ENCODE measurements at places on chromosomes 6 and 20.

GRCh38 chr6:145286916-145287315 is 448.4 kb downstream of the EPM2A start:
- DNase-seq = no peak

- no peak for DNase-seq
Observed at GRCh38 chr6:16933961-16934360, 167.9 kb upstream of the STMND1 start.

DNA sequence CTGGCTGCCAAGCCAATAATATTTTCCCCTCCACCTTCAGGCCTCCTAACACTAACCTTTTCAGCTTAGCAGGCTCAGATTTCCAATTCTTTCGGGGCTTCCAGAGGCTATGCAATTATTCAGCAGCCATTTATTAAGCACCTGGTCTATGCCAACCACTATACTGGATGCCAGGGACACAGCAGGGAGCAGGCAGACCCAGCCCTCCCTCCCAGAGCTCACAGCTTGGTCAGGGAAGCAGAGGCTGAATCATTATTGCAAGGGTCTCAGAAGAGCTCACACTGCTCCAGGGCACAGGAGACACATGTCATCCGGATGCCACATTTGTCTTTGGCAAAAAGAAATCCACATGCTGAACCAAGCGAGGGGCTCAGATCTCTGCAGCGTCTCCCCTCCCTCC is 1.3 kb downstream of the BPIFB1 start:
- no peak for DNase-seq

DNA sequence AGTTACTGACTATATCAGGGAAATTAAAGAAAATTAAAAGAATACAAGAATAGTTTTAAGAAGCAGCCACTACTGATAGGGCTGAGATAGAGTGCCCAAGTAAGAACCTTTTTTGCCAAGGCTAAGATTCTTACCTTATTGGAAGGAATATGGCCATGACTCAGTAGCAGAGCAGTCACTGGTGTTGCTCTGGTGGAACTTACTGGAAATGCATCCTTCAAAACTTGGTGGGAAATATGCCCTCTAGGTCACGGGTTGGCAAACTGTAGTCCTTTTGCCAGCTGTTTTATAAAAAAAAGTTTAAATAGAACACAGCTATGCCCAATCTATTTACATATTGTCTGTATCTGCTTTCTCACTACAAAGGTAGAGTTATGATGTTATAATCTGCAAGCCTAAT is 6.0 kb downstream of the HSF2 start:
- peak; percentile 23 for DNase-seq

DNA sequence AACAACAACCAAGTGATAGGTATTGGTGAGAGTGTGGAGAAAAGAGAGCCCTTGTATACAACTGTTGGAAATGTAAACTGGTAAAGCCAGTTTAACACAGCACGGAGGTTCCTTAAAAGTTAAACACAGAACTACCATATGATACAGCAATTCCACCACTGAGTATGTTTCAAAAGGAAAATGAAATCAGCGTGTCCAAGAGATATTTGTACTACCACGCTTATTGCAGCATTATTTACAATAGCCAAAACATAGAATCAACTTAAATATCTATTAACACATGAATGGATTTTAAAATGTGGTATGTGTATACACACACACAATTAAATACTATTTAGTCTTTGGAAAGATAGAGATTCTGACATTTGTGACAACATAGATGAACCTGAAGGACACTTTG is 1.1 kb downstream of the PTCHD4 start:
- no peak for DNase-seq

DNA sequence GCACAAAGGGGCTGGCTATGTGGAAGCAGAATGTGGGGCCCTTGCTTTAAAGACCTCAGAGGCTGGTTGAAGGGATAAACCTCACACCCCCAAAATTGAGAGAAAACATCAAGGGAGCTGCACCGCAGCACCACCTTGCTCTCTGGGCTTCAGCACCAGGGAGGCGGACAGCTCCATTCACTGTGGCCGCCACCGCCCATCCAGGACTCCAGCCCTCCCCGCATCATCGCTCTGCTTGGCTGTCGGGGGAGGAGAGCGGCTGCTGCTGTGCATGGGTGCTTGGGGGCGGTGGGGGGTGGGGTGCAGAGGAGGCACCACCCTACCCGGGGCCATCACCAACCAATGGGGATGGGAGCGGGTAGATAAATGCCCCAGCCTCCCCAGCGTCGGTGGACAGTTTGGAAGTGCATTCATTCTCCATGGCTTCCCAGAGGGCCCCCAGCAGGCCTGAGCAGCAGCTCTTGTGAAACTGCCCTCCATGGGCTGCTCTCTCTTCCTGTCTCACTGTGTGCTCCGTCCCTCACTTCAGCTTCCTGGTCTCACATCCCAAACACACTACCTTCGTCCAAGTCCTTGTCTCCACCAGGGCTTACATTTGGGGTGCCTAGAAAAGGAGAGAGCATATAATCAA is 75.7 kb upstream of the BHLHE23 start:
- peak; percentile 18 for DNase-seq

GRCh38 chr20:35616465-35617396 is 1.1 kb downstream of the SPAG4 start:
- peak; percentile 99 for DNase-seq

- DNase-seq = no peak
Observed at GRCh38 chr6:56288347-56288746, 41.0 kb upstream of the COL21A1 start.

- DNase-seq = peak; percentile 28
Observed at GRCh38 chr6:88985901-88986300, 22.5 kb upstream of the RNGTT start.

DNA sequence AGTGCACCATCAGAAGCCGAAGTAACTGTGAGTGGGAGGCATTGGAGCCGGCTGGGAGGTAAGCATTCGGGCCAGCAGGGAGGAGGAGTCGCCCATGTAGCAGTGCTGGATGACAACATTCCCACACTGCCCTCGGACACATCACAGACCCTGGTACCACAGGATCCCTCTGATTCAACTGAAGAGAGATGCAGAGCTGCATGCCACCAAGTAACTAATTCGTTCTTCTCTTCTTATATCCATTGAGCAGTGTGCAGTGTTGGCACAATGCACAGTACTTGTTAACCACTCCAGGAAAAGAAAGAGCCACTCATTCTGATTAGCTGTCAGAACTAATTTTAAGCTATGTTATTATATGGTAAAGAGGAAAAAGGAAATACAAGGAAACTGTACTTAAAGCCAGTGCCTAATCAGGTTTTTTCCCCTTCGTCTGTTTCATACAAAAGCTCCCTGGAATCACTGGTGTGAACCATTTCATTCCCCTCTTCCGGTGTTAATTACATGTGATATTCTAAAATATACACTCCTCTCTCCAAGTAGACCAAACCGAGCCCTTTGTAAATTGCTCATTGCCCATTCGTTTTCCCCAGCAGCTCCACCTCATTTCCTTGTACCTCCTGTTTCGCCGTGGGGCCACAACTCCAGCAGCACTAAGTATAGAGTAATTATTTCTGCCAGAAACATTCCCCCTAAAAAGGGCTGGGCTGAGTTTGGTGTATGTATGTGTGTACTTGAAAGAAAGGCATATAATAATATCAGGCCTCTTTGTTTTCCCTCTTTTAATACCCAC is 32.4 kb upstream of the ADTRP start:
- peak; percentile 72 for DNase-seq

Measured in amniotic epithelial cell (primary cell).